GM12864 (cell line): ENCODE measurements at places on chromosomes 1 and 21.

DNA sequence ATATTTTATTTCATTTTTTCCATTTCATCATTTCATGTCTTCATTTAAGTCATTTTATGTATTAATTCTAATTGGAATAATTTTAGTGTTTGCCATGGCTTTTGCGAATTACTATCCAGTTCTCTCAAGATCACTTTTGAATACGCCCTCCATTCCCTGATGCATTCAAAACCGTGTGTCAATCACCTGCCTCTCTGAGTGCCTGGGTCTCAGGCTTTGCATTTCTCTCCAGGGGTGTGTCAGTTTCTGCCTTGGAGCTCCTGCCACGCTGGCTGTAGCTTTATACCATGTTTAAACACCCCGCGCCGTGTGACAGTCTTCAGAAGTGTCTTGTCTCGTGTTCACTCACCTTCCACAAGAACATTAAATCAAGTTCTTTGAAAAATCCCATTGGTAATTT is 7.4 kb upstream of the DNMT3L start:
- DNase-seq: no peak

GRCh38 chr1:248243204-248243603 is 12.0 kb downstream of the OR2M4 start:
- peak; percentile 12 for DNase-seq

DNA sequence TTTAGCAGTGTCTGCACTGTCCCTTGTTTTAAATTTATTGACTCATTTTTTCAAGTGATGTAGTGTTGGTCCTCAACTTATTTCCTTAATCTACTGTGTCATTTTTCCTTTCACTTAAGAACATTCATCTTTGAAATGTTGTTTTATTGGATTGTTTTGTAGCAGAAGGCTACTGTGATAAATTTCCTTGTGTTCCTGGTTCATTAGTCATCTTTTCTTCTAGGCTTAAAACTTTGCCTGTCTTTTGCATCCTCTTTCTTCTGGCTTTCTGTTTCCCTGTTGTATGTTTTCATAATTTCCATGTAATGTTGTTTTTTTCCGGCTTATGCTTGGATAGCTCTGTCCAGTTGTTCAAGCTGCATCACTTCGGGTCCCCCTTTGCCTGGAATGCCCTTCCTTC is 61.9 kb downstream of the UBE2T start:
- no peak for DNase-seq

DNA sequence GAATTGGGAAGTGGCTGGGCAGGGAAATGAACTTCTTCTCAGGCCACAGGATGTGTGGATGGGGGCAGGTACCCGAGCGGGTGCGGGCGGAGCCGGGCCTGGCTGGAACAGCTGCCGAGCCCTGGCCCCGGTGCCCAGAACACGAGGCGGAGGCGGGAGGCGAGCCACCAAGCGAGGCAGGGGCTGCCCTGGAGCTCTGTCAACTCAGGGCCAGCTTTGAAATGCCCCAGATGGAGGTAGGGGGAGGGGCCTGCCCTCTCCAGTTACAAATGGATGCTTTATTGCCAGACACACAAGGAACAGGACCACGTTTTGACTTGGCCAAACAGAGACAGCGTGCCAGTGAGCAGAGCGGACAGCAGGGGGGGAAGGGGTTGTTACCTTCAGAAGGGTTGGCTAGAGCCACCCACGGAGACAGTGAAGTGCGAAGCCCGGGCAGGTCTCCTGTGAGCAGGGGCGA is 240.4 kb downstream of the SDCCAG8 start:
- DNase-seq: no peak

DNA sequence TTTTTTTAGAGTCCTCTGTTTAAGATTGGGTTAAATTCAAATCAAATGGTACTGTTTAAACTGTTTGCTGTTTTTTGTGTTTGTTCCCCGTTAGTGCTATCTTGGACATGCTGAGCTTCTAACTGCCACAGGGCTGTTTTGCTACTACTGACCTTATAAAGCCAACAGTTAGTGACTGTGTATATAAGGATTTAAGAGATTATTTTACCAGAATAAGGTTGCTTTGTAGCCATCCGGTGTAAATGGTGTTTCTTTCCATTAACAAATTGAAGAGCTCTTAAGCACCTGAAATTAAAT is 37.0 kb downstream of the ZNF281 start:
- no peak for DNase-seq

GRCh38 chr1:79896140-79896539 is 889.6 kb upstream of the ADGRL4 start:
- no peak for DNase-seq

GRCh38 chr1:201108614-201109013 is 3.6 kb downstream of the CACNA1S start:
- no peak for DNase-seq

DNA sequence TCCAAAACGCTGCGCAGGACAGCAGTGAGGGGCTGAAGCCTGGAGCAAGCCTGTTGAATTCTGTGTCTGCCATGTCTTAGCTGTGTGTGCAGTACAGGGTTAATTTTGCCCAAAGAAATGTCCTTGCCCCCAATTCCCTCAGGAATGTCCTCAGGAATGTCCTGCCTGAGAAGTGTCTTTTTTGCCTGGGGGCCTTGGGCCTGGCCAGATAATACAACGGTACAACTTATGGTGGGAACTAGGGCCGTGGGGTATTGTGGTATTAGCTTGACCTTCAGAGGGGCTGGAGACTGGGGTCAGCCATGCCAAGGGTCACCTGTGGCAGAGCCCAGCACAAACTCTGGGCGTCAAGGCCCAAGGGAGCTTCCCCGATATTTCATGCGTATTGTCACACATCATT is 107.7 kb downstream of the AJAP1 start:
- DNase-seq: no peak

- DNase-seq: no peak
Observed at GRCh38 chr1:238606457-238606856, 715.7 kb upstream of the ZP4 start.

GRCh38 chr1:150992626-150993025 is 10.5 kb downstream of the ANXA9 start:
- no peak for DNase-seq

- no peak for DNase-seq
Observed at GRCh38 chr1:208997726-208998312, 585.7 kb upstream of the CAMK1G start.

DNA sequence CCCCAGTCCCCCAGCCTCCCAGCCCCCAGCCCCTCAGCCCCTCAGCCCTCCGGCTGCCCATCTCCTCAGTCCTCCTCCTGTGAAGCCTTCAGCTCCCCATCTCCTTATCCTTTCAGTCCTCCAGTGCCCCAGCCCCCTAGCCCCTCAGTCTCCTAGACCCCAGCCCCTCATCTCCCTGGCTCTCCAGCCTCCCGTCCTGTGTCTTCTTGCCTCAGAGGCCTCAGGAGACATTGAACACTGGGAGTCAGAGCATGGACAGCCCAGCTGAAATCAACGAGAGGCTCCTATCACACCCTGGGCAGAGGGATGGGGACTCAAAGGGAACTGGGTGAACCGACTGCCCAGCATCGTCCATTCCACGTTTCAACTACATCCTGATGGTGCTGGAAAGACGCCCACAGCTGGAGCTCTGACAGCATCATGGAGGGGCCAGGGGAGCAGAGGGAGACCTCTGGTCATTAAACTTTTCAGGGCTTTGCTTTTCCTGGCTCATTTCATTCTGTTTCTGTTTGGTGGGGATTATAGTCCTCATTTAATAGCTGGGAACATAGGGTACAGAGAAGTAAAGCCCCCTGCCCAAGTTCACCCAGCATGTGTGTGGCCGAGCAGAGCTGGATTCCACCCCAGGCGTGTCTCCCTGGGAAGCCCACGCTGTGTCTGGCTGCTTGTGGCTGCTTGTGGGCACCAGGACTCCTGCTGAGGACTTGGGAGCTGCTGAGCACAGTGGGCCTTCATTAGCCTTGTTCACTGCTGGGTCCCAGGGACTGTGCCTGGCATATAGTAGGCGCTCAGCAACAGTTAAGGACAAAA is 396.7 kb downstream of the PTPRU start:
- no peak for DNase-seq

DNA sequence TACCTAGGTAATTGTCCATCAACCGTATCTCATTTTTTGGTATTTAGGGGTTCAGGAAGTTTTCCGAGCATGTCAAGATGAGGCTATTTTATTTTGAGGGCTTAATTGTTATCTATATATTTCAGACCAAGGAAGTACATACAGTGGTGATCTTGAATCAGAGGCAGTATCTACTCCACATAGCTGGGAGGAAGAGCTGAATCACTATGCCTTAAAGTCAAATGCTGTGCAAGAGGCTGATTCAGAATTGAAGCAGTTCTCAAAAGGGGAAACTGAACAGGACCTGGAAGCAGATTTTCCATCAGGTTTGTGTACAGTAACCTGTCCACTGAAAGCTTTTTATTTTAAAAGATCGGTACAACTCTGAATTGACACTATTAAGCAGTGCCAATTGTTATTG is 130.2 kb downstream of the ZMYM4 start:
- DNase-seq: no peak
